Choroid plexus epithelial cell (primary cell): ENCODE measurements at places on chromosomes 3 and 15.
A peak's percentile ranks its signal among the peaks of the same experiment; 100 is the strongest.

GRCh38 chr3:3356846-3357245 lies 177.4 kb upstream of the CRBN start:
- no peak for DNase-seq

DNA sequence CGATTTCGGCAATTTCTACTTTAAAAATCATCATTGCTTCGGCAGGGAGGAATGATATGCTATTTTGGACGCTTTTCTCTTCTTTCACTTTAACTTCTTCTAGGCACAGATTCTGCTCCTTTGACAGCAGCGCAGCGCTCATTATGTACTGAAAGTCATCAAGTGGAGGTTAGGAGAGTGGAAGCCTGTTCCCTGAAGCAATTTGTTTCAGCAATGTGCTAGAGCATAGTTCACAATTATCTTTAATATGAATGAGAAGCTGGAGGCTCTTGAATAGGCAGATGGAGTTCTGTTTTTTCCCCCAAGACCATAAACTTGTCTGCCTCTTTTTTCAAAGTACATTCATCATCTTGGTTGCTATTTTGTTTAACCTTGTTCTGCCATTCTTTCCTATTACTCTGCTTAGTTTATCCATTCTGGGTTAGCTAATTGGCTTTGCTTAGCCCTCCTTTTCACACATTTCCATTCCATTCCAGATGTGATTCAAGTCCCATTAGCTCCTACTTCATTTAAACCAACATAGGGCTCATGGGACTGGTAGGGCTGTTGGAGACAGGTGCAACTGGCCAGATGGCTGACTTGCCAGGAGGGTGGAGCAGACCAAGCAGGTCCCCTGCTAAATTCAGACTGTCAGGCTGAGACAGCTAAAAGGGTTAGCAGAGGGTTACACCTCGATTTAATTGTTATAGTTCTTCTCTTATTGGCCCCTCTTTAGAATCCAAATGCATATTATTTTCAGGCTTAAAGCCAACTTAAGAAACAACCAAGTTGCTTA lies 534.7 kb upstream of the CBLB start:
- DNase-seq, result no peak

GRCh38 chr3:138078096-138078495 lies 37.3 kb downstream of the DZIP1L start:
- peak; percentile 77 for DNase-seq

DNA sequence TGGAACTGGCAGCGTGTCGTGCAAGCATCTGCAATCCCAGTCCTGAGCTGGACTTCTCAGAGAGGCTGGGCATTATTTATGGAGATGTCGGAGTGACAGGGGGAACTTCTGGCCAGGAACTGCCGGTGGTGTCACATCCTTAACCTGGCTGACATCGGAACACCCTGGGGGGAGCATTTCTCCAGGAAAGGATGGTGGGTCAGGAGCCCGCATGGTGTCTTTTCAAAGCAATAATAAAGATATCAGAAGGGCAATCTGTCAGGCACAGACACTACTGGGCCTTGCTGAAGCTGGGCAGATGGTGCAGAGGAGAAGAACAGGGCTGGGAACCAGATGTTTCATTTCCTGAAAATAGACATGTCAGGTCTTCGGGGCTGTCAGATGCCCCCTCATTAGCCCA lies 133.5 kb downstream of the WNT7A start:
- DNase-seq, result no peak
